IPS-NIHi11 (cell line): ENCODE measurements at places on chromosomes 5 and 9.

DNA sequence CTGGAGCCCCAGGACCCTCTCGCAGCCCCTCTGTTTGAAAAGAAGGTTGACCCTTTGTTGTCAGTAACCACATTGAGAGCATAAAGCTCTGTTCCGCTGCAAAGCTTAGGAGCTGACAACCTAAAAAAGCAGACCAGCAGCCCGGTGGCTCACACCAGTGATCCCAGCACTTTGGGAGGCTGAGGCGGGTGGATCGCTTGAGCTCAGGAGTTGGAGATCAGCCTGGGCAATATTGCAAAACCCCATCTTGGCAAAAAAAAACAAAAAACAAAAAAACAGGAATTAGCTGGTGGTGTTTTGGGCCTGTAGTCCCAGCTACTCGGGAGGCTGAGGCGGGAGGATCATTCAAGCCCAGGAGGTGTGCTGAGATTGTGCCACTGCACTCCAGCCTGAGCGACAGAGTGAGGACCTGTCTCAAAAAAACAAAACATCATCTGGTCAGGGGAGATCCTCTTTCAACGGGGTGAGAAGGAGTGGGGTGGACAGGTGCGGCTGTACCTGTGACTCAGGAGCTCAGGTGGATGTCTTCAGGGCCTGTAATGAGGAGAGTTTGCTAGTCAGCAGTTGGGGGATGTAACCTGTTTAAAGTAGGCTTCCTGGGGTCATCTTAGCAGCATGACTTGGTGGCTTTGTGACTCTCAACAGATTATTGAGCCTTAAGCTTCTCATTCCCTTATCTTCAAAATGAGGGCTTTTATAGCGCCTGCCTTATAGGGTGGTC, 694 bp upstream of the REEP2 start:
- peak; percentile 36 for DNase-seq

DNA sequence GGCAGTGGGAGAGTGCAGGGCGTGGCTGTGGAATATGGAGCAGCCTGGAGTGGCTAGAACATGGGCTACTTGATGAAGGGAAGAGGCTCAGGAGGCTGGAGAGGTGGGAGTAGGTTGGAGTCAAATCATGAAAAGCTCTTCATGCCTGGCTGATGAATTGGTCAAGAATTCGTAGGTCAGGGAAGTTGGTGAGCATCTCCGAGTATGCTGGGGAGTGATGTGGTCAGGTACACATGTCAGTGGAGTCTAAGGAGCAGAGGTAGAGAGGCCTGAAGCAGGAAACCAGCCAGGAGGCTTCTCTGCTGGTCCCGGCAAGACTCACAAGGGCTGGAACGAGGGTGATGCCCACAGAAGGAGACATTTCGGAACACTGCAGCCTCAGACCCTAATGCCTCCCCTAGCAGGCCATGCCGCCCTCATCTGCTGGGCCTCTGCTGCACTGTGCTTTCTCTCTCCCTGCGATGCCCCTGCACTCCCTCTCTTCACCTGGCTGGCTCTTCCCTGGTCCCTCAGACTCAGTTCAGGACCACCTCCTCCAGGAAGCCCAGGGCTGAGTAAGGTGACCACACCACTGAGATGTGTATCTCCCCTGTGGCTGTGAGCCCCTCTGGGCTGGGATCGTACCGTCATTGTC, 33.6 kb downstream of the TMOD1 start:
- no peak for DNase-seq

DNA sequence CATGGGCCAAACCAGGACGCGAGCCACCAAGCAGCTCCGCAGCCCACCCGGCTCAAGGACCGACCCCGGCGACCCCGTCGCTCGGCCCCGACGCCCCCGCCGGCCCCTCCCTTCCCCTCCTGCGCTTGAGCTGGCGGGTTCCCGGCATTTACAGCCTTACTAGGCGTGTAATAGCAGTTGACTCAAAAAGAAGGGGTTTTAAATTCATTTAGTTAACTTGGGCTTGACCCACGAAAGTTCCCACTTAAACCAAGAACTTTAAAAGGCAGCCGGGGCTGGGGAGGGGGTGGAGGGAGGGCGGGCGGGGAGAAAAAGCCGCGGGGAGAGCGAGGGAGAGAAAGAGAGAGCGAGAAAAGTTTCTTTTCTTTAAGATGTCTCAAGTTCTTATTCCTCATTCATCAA, 636 bp downstream of the PRDM12 start:
- peak; percentile 43 for DNase-seq

- DNase-seq, result no peak
Observed at GRCh38 chr5:169789417-169789940, 152.4 kb downstream of the DOCK2 start.

DNA sequence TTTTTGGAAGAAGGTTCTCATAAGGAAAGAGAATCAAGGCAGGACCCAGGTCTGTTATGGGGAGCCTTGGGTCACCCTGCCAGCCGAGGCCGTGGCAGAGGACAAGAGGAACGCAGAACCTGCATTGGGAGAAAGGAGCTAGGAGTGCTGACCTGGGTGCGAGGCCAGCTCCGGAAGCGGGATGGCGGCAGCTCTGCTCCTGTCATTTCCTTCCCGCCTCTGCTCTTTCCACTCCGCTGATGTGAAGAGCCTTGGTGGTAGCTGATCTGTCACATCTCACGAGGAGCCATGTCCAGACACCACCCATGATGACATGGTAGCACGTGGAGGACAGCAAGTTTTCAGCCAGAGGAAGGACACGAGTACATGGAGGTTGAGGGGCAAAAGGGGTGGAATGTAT, 109.5 kb upstream of the COL5A1 start:
- no peak for DNase-seq
